ENCODE measurements at places on chromosomes 6 and 20. TPM values are rescaled to one million over a fixed set of nuclear protein-coding genes. Genes with fewer than 3 reads are reported as not detected.

LY6G6C gene
- not detected for total RNA-seq

NRSN1 gene
- total RNA-seq = not detected

TNFRSF21 gene
- 24.6 TPM for total RNA-seq

ERVFRD-1 gene
- total RNA-seq = not detected

ZNF334 gene
- total RNA-seq = not detected

ARMH2 gene
- total RNA-seq = not detected

MOXD1 gene
- total RNA-seq = 2.3 TPM

HDGFL1 gene
- total RNA-seq = not detected

EFCAB8 gene
- not detected for total RNA-seq

FNDC1 gene
- total RNA-seq = 0.06 TPM

ECT2L gene
- not detected for total RNA-seq

CDH26 gene
- total RNA-seq = 0.14 TPM

TPD52L1 gene
- total RNA-seq = 50.6 TPM

IL17F gene
- total RNA-seq = not detected

NOX3 gene
- total RNA-seq = not detected

SPAG4 gene
- 6.6 TPM for total RNA-seq

HAO1 gene
- total RNA-seq = not detected

ACTL10 gene
- not detected for total RNA-seq

SLC22A16 gene
- total RNA-seq = not detected

FERMT1 gene
- total RNA-seq = 17.4 TPM

ID4 gene
- total RNA-seq = 1.4 TPM

STMN3 gene
- 9.6 TPM for total RNA-seq

RAET1L gene
- total RNA-seq = 0.40 TPM

Data from A549 treated with CORT108297 at 1 μM for 4 hours (cell line).